ENCODE measurements at places on chromosomes 11 and 22.

- DNase-seq: no peak
Measured at GRCh38 chr22:30028731-30029130, 51.5 kb upstream of the HORMAD2 start.

DNA sequence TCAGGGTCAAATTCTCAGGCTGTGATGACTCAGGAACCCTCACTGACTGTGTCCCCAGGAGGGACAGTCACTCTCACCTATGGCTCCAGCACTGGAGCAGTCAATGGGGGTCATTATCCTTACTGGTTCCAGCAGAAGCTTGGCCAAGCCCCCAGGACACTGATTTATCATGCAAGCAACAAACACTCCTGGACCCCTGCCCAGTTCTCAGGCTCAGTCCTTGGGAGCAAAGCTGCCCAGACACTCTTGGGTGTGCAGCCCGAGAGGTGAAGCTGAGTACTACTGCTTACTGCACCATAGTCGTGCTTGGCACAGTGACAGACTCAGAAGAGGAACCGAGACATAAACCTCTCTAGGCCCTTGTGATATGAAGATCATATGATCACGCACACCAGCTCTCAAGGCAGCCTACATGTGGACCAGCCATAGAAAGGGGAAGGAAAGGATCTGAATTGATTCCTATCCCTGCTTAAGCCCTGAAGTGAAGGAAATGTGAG lies 58.2 kb downstream of the ZNF280B start:
- DNase-seq: no peak

DNA sequence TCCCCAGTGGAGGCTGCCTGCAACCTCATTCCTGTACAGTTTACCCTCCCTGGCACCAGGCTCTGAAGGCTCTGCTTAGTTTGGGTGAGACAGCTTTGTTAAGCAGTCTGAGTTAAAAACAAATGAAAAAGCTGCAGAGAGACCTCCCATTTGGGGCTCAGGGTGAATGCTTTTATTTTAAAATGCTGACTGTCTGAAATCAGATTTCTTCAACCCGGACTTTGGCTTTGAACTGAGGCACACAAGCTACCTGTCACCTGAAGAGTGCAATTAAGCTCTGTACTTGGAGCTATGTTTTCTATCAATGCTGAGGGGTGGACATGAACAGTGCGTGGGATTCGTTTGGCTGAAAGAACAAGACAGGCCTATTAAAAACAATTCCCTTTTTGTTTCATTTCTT lies 217.5 kb upstream of the SORL1-AS1 start:
- no peak for DNase-seq

DNA sequence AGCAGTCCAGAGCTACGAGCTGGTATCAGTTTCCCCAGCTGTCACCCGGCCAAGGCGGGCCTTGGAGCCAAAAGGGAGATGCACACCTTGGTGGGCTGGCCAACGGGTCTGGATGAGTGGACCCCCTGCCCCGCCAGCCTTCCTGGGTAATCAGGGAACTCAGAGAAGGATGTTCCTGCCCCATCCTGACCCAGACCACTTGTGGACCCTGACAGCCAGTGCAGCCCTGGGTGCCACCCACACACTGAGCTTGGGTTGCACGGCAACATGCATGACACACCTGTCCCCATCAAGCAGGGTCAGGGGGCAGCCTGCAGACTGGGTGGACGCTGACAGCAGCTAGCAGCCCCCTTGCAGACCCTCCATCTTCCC lies 8.6 kb downstream of the SLC25A1 start:
- no peak for DNase-seq

DNA sequence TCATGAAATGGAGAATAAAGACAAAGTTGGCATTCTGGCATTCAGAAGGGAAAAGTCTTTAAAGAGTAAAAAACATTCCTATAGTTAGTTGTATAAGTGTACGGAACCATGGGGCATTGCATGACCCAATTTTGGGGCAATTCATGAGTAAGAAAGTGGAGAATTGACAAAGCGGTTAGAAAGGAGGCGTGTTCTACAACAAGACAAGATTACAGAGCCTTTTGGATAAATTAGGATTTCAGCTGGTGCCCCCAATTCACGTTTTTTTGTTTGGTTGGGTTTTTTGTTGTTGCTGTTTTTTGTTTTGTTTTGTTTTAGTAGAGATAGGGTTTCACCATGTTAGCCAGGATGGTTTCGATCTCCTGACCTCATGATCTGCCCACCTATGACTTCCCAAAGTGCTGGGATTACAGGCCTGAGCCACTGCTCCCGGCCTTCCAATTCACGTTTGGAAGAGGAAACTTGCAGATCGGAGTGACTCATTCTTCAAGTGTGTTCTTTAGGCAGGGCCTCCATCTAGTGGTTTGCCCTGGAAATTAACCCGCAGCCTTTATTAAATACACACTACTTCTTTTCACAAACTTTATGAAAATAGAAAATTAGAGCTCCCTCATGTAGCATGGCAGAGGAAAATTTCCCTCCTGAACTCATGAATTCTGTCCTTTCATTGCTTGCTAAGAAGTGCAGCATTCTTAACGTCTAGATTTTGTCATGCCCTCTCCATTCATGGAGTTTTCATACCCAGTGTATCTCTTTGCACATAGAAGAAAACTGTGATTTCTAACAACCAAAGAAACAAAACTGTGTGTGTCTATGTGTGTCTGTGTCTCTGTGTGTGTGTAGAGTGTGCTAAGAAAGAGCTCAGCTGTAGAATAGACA lies 118.1 kb downstream of the BBOX1 start:
- no peak for DNase-seq

- DNase-seq: no peak
Measured at GRCh38 chr11:57116654-57117053, 65.1 kb upstream of the LRRC55 start.
